ENCODE measurements at places on chromosomes 7 and 10.

DNA sequence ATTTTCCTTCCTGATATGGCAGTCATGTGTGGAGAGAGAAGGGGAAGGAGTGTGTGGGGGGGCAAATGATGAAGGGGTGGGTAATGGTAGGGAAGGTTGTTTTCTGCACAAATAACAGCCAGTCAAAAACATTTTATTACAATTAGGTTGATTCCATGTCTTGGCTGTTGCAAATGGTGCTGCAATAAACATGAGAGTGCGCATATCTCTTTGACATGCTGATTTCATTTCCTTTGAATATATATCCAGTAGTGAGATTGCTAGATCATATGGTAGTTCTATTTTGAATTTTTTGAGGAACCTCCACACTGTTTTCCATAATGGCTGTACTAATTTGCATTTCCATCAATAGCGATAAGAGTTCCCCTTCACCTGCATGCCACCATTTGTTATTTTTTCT is 10.6 kb upstream of the JAZF1 start:
- no peak for DNase-seq

- DNase-seq = no peak
These were observed 37.5 kb upstream of the DPYSL4 start for GRCh38 chr10:132149271-132149670.

DNA sequence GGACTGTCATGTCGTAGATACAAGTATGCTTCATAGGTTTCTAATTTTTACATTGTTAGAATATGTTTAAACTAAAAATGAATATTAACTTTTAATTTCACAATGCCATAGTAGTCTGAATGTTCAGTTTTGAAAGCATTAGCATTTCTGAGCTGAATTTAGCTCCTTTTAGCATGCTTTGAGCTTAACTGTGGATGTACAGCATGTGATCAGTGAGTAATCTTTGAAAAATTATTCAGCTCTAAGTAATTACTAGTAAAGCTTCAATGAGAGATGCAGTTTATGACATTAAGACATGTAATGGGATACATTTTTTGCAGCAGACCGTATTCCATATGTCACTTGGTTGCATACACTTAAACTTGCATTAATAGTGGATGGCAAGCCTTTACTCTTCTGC is 114.1 kb upstream of the WNT16 start:
- no peak for DNase-seq

DNA sequence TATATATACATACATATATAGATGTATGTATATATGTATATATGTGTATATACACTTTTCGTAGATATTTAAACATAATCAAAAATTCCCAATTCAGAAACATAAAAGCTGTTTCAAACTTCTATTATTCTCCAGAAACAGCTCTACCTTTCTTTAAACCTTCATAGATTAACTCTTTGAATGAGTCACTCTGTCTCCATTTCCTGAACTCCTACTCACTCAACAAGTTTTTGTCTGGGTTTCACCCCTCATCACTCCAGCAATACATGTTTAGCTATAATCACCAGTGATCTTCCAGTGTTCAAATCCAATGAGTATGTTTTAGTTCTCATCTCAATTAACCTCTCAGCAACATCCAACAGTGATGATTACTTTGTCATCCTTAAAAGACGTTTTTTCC is 9.6 kb downstream of the DGKB start:
- no peak for DNase-seq

GRCh38 chr10:60467202-60467546 is 77.5 kb upstream of the ANK3 start:
- DNase-seq = no peak

- DNase-seq = no peak
These were observed 1.4 kb downstream of the C10orf71 start for GRCh38 chr10:49300140-49300974.

GRCh38 chr7:74164985-74165456 is 9.1 kb upstream of the EIF4H start:
- DNase-seq = no peak

DNA sequence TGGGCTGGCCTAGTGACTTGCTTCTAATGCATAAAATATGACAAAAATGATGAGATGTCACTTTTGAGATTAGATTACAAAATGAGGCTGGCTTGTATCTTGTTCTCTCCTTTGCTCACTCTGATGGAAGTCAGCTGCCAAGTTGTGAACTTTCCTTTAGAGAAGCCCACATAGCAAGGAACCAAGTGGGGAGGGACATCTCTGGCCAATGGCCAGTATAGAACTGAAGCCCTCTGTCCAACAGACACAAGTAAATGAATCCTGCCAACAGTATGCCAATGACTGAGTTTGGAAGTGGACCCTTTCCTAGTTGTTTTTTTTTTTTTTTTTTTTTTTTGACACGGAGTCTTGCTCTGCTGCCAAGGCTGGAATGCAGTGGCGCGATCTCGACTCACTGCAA is 3.3 kb downstream of the ZC3HC1 start:
- no peak for DNase-seq

DNA sequence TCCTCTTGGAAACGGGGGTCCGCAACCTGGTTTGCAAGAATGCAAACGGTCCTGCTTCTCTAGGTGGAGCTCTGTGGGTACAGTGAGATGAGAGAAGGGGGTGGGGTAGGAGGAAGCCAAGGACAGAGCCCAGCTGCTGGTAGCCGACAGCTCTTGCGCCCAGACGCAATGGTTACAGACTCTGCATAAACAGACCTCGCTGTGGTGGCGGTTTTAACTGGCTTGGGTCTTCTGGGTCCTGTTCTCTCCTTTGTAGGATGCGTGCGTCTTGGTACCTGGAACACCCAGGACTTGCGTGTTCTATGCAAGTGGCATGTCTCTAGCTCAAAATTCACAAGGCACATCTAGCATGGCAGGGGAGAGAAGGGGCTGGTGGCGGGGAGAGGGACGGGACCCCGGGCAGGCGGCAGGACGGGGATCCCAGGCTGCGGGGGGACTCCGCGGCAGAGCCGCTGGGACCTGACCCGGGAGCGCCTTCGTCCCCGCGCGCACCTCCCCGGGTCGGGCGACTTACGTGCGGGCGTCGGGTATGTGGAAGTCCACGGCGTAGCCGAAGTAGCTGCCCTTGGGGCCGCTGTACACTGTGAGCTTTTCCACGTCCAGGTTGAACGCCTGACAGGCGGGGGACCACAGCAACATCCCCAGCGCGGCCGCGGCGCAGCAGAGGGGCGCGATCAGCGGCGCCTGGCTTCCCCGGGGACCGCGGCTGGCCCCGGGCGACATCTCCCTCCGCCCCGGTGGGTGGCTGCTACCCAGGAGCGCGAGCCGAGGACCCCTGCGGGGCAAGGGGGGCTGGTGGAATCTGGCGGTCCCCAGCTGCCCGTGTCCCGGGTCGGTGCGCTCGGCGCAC is 448 bp downstream of the ITGA8 start:
- DNase-seq = no peak

DNA sequence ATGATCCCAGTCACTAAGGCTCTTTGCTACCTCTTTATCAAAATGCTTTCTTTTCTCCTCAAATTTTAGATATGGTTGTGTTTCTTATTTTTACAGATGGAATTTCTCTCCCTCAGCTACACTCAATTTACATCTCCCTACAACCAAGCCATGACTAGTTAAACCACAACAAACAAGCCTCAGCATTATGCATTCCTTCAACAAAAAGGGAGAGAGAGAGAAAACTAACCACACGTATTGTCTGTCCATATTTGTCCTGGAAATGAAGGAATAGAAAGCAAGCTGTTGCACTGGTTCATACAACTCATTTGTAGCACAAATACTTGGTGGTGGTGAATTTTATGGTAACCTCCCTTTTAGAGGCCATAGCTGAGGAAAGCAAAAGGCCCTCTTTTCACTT is 286.4 kb downstream of the AHR start:
- DNase-seq = no peak

- DNase-seq = no peak
These were observed 21.8 kb downstream of the SLC35G1 start for GRCh38 chr10:93915598-93915997.

GRCh38 chr7:74272305-74273038 is 16.7 kb upstream of the CLIP2 start:
- no peak for DNase-seq

GRCh38 chr7:30612658-30613265 is 18.1 kb downstream of the GARS1 start:
- DNase-seq = peak; percentile 7

- DNase-seq = no peak
These were observed 298.7 kb downstream of the THSD7A start for GRCh38 chr7:11533229-11533820.

DNA sequence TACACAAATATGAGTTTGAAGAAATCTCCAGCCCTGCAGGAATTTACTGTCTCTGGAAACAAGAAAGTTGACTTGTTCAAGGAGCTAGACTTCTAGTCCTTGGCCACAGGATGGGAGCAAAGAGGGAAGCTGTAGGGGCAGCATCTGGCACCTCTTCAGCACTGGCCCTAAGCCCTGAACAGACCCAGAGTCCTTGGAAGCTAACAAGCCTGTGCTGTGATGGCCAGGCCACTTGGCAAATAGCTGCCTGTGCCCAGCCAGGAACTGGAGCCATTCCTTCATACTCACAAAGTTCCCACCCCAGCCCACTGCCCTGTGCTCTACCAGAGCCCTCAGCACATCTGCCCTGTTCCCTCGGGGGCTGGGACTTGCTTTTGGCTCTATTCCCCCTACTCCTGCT is 9.4 kb upstream of the COL13A1 start:
- DNase-seq = no peak

DNA sequence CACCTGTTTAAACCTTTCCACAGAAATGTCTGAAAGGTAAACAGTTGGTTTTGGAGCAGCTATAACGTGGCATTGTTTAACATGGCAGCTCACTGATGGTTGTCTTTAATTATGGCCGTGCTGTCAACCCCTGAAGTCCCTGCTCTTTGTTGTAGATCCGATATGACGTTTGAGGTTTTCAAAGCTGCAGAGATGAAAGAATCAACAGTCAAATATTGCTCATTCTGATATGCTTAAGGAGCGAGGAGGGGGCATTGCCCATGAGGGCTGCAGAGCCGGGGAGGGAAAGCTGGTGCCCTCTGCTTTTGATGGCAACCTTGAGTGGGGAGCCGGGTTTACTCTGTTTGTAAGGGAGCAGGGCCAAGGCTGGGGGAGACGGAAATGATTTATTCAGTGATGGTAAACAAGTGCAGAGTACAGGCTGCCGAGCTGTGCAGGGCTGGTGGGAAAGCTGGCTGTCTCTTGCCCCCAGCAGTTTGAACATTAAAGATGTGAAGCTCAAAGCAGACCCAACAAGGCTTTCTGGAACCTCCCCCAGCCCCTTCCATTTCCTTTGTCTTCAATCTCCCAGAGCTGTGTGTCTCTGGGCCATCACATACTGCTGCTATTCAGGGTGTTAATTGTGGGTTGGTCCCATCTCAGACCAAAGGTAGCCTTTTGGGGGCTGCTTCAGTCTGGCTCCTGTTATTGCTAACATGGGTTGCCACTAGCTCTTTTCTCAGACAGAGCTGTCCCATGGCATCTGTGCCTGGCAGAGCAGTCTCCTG is 345.5 kb downstream of the LRMDA start:
- DNase-seq = no peak

DNA sequence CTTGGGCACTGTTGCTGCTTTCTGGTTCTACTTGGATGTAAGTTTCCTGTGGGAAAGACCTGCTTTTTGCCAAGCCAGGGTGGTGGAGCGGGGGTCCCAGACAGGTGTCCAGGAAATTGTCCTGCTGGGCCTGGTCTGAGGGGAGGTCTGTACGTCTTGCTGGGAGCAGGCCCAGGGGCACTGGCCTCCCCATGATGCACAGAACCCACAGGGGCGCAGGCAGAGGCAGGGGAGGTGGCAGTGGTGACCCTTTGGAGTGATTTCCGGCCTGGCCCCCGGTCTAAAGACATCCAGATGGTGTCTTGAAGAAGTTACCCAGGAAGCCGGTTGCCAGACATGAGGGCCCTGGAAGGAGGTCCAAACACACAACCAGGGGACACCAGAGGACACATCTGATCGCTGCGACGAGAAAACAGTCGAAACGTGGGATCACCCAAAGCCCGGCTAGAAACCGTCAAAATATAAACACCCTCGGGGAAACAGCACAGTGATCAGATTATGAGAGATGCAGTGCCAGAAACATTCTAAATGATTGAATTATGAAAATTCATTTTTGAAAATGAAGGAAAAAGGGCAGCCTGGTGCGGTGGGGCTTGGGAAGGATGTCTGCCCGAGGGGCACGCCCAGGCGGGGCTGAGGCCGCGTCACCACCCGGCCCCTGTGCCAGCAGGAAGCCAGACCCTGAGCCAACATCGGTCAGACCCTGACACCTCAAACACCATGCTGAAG is 59.6 kb downstream of the TMEM270 start:
- no peak for DNase-seq

DNA sequence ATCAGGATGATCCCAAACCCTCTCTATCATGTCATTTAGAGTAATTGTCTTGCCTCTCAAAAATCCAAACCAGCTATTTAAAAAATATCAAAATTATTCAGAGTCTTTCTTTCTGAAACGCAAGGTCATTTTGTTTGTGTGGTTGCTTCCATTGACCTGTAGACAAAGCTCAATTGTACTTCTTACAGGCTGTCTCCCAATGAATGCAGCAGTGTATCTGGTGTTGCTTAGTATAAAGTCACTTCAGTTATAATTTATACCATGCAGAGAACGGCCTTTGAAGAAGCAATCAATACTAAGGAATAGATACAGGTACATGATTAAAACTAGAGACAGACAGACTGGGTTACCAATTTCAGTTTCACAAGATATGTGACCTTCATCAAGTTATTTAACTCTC is 80.9 kb downstream of the DOCK4 start:
- DNase-seq = no peak

GRCh38 chr10:42977032-42977416 is 99.8 kb upstream of the RET start:
- DNase-seq = no peak

- no peak for DNase-seq
These were observed 23.0 kb downstream of the P4HA1 start for GRCh38 chr10:73073627-73074026.

DNA sequence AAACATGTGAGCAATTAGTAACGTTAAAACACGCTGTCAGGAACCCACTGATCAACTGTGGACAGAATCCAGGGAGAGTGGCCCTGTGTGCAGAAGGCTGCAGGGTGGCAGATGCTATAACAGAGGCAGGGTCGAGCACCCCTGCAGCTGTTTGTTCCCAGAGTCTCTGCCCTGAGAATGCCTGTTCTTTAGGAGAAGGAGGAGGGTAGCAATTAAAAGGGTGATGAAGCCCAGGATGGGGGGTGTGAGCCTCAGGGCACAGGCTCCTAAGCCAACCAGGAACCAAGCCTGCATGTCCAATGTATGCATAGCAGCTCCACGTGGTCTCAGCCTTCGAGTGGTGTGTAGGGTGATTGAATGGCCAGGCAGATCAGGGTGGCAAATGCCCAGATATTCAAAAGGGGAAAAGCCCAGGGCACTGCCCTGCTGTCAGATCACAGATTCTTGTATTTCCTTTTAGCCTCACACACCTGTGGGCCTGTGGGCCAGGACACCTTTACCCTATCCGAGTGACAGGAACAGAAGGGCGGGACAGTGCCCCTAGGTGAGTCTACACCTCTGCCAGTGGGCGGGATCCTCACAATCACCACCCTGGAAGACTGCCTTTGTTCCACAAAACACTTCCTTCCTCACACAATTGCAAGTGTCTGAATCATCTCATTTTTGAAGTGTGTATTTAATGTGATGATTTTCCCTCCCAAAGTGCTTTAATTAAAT is 7.3 kb downstream of the WDFY4 start:
- DNase-seq = no peak

GRCh38 chr10:52729271-52730104 is 43.1 kb downstream of the MBL2 start:
- no peak for DNase-seq

GRCh38 chr7:91565499-91566401 is 301.5 kb downstream of the FZD1 start:
- DNase-seq = no peak

- DNase-seq = no peak
These were observed 1.4 kb downstream of the PTF1A start for GRCh38 chr10:23193435-23194074.

Data from stimulated activated CD8-positive, alpha-beta memory T cell treated with anti-CD3 and anti-CD28 coated beads, Interleukin-7, amount 100 ng/mL, for 4 hours (primary cell).